ENCODE measurements at places on chromosomes 12 and 14. TPM values are rescaled to one million over a fixed set of nuclear protein-coding genes. Genes with fewer than 3 reads are reported as not detected.

DNA sequence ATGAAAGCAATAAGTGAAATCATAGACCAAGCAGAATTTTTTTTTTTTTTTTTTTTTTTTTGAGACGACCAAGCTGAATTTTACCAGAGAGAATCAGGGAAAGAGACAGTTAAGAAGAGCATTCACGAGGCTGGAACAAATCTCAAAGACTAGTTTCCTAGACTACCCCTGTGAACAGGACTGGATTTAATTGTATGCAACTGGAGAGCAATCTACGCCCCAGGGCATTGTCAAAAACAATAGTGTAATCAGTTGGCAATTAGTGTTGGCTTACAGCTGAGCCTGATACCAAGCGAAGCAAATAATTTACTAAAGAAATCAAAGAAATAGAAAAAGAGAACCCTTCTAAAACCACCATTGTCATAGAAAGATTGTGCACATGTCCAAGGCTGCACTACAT is 232.9 kb upstream of the CPNE8 start:
- no peak for DNase-seq

DNA sequence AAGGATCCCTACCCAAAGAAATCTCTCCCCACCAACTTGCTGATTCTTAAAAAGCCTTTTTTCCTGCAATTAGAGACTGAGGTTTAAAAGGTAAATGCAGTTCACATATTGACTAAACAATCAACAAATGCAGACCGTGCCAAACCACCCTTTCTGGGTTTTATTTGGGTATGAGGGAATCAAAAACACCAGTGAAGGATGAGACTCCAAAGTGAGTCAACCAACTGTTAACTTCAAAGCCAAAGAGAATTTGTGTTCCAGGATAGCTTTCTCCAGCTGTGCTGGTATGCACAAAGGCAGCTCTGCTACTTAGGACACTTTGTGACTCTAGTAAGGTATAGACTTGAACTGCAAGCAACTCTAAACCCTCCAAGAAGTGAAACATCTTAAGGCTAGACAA is 39.4 kb downstream of the RPS29 start:
- DNase-seq: no peak

DNA sequence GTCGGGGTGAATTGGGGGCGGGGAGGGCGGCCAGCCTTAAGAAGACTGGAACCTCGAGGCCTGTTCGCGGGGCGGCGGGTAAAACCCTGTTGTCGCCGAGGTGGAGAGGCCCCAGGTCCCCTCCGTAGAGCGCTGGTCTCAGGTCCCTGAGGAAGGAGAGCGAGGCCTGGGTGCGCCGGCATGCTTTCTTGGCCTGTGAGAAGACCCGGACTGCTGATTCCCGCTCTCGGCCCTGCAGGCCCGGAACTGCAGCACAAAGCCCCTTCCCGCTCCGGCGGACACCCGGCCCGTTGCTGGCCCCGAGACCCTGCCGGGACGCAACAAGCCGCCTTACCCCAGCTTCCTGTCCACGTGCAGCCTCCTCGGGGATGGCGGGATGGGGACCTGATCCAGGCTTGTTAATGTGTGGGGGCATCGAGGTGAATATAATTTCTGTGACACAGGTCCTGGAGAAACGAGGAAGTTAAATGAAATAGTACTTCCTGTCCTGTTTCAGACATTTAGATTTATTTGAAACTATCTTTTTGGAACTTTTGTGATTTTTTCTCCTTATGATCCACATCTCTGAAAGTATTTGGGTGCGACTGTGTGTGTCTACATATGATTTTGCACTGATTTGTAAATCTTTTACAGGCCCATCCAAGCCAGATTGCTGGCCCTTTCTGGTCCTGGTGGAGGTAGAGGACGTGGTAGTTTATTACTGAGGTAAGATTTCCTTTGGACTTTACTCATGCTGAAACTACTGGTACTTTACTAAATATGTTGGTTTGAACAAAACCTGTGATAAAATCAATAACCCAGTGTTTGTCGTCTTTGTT is 600 bp downstream of the PNN start:
- no peak for DNase-seq

DNA sequence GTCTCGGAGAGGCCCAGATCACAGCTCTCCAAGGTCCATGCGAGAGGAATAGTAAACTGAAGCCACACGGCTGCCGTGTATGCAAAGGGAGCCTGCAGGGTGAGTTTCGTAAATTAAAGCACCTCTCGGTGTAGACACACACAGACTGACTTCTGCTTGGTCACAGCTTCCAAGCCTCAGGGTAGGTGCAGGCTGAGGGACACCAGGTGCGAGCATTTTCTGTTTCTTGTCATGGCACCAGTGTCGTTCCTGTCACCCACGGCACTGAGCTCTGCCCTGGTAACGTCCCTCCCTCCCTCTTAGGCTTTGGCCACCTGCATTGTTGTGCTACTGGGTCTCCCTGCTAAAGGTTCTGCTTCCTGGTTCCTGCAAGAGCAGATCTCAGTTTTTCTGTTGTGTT is 76.2 kb upstream of the DYNC1H1 start:
- no peak for DNase-seq

GRCh38 chr14:93160353-93160801 is 24.3 kb downstream of the MOAP1 start:
- DNase-seq: no peak

DNA sequence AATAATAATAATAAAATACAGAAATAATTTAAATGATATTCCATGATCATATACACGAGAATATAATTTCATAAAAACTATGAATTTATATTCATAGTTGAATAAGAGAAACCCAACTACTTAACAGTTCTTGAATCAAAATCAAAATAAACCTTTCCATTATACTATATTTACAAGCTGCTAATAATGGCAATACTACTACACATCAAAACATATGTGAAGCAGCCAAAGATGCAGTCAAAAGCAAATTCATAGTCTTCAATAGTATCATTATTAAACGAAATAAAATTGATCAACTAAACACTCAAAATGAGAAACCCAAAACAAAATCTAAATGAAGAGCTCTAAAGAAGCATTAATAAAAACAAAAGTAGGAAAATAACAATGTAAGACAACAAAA is 197.1 kb downstream of the TMEM132D start:
- DNase-seq: no peak

Gene RHEBL1
- polyA plus RNA-seq: 1.6 TPM

Gene RTN1
- 2.5 TPM for polyA plus RNA-seq

Gene HPD
- polyA plus RNA-seq: not detected

Gene FBXO21
- 25.6 TPM for polyA plus RNA-seq
